Stimulated activated CD4-positive, alpha-beta T cell treated with anti-CD3 and anti-CD28 coated beads, Interleukin-15, amount 100 ng/mL, for 48 hours (primary cell): ENCODE measurements at places on chromosomes 12 and 14.

DNA sequence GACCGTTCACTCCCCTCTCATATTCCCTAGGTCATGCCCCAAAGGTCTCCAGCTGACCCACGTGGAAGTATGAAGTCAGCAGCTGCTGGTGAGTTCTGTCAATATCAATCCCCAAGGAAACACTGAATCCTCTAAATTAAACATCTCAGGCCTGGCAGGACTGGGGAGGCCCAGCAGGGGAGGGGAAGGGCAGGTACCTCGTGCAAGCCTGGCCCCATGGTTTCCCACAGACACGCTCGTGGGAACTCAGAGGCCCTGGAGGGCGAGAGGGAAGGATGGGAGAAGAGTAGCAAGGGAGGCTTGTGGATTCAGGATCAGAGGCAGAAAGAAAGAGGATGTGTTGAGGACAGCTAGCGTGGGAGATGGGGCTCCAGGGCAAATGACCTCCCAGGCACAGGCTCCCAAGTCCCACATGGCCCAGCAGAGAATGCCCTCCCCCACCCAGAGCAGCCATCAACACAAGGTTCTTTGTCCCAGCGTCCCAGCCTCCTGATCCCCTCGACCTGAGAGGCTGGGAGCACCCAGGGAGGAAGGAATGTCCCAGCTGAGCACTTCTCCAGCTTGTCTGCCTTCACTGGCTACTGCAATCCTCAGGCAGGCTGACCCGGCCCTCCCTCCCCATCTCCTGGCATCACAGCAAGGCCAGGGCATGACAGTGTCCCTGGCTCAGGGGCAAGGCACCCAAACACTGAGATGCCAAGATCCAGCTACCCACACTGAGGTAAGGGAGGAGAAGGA lies 20.1 kb upstream of the RPLP0 start:
- DNase-seq, result no peak

DNA sequence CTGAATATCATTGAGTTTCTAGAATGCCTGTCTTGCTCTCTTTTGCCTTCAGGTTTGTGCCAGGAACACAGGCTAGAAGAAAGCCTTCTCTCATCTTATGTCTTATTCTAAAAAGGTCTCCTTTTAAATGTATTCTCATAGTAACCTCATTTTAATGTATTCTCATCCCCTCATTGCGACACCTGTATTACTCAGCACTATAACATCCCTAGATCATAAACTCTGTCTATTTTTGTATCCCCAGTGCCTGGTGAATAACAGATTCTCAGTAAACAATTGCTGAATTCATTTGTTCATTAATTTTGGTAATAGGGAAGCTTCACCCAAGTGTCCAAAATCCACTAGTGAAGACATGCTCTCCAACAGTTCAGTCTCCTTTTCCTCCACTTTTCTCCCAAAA lies 8.8 kb upstream of the LRRK2 start:
- no peak for DNase-seq

GRCh38 chr12:91561958-91562325 lies 379.3 kb upstream of the DCN start:
- DNase-seq, result no peak

DNA sequence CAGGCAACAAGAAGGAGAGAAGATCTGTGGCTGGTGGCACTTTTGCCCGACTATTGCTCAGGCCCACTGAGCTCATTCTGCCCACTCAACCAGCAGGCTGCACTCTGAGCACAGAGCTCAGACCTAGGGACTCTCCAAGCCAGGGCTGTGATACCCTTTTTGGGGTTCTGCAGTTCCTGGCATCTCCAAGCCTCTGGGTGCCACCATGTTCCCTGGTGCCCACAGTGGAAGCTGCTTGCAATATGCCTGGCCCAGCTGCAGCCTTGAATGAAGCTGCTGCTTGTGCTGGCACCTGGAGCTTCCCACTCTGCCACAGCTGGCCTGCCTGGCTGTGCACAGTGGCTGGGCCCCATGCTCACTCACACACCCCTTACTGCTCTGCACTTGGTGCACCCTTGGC lies 236.1 kb downstream of the ADGRD1 start:
- DNase-seq, result no peak

DNA sequence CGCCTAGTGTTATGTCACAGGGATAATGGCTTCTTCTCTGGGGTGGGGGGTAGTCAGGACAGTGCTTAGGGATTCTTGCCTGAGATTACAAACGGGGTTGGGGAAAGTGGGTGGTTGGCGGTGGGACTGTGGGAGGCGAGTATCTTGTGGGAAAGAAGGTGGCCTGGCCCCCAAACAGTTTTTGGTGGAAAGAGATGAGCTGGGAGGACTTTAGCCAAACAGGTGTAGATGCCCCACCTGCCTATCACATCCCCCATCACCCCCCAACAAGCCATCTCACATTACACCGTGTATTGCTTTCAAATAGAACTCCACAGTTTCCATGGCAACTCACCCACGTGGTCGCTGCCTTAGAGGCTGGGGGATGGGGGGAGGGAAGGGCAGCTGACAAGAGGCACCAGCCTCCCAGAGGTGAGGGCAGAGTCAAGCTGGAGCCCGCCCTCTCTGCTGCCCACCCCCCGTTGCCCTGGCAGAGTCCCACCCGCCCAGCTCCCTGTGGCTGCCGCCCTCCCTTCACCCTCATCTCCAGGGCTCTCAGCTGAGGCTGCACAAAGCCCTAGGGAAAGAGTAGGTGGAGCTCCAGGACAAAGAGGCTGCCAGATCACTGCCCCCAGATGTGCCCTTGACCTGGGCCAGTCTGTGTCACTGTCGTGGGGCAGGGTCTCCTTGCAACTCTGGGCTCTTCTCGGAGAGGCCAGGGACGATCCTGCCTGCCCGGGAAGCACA lies 98.3 kb downstream of the LRRC74A start:
- DNase-seq, result no peak

DNA sequence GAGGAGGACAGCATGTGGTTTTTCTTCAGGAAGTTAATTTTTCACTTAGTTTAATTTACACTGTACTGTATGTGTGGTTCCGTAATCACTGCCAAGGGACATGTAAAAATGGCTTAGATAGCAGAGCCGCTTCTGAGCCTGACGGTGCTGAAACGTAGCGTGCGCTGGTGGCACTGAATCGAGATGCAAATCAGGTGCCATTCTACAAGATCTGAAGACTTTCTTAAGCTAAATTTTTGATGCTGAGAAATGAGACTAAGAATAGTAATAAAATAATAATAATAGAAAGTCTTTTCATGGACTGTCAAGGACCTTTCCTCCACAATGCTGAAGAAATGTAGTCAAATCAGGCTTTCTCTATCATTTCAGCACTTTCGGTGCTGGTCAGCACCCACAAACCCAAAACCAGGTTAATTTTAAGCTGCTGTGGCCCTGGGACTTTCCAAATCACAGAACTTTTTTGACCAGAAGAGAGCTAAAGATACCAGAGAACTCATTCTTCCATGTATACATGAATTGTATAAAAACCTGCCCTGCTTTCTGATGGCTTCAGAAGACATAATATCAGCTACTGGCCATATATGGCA lies 183.3 kb upstream of the LMO3 start:
- no peak for DNase-seq

GRCh38 chr12:119589097-119589496 lies 4.5 kb upstream of the TMEM233 start:
- no peak for DNase-seq

GRCh38 chr14:90053044-90053443 lies 8.8 kb upstream of the KCNK13 start:
- DNase-seq, result no peak

DNA sequence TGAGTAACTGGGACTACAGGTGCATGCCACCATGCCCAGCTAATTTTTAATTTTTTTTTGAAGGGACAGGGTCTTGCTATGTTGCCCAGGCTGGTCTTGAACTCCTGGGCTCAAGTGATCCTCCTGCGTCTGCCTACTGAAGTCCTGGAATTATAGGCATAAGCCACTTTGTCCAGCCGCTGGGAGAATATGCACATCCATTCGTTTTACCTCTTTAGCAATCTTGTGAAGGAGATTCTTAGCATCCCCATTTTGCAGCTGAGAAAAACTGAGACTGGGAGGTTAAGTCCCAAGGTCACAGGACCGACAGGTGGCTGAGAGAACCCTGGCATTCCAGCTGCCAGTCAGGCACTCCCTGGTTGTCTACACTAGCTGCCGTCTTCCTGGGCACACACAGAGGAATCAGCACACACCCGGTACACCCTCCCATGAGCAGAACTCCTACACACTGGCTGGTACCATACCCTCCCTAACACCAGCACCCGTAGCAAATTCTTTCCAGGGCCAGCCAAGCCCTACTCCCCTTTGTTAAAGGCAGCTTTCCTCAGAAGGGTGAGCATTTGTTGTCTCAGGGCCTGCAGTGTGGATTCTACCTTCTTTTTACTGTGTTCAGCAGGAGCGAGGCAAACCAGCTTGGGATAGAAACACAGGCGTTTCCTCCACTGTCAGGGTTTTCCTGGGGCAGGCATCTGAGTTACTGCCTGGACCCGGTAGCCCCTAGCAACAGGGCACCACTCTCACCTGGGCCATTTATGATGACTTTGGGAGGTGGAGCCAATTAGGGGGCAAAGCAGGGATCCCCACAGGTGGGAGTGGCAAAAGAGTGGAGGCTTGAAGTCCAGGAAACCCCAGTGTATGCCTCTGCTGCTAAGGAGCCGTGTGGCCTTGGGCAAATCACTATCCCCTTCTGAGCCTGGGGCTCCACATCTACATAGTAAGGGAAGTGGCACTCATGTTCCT lies 70.2 kb downstream of the IRF2BPL start:
- no peak for DNase-seq

- no peak for DNase-seq
Observed at GRCh38 chr14:33657476-33657875, 293.4 kb downstream of the EGLN3 start.

GRCh38 chr14:75369506-75369905 lies 58.3 kb upstream of the JDP2 start:
- no peak for DNase-seq

DNA sequence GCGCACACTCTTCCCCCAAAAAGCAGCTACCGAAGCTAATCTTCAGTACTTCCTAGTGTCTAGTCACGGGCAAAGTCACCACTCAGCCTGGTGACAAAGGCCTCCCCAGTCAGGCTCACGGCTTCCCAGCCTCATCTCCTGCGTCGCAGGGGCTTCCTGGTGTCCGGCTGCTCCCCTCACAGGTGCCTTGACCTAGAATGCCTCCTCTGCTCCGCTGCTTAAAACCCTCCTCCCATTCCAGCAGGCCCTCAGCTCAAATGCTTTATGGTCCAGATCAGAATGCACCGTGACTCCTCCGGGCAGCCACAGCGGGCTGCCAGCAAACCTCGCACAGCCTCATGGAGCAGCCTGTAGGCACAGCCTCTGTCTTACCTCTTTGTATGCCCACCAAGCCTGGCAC lies 53.1 kb downstream of the PRIMA1 start:
- DNase-seq, result no peak

DNA sequence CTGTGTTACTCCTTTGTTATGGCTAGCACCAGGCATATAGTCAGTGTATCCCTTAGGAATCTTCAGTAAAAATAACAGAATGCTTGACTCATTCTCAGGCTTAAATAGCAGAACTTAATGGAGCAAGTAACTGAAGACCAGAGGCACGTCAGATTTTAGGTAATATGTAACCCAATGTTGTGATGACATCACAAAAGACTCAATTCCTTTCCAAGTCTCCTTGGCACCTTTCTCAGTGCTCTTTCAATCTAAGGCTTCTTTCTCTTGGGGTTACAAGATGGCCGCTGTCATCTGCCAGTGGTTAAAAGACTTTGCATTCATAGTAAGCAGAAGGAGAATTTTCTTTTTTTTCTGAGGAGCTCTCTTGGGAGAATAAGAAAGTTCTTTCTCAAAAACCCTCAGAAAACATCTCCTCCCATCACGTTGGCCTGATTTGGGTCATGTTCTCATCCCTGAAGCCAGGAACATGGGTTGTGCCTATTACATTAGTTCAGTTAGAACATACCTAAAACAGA lies 33.4 kb upstream of the DCN start:
- no peak for DNase-seq

GRCh38 chr12:59517522-59517921 lies 78.3 kb upstream of the SLC16A7 start:
- no peak for DNase-seq

- no peak for DNase-seq
Observed at GRCh38 chr14:68141281-68142088, 321.9 kb downstream of the RAD51B start.

DNA sequence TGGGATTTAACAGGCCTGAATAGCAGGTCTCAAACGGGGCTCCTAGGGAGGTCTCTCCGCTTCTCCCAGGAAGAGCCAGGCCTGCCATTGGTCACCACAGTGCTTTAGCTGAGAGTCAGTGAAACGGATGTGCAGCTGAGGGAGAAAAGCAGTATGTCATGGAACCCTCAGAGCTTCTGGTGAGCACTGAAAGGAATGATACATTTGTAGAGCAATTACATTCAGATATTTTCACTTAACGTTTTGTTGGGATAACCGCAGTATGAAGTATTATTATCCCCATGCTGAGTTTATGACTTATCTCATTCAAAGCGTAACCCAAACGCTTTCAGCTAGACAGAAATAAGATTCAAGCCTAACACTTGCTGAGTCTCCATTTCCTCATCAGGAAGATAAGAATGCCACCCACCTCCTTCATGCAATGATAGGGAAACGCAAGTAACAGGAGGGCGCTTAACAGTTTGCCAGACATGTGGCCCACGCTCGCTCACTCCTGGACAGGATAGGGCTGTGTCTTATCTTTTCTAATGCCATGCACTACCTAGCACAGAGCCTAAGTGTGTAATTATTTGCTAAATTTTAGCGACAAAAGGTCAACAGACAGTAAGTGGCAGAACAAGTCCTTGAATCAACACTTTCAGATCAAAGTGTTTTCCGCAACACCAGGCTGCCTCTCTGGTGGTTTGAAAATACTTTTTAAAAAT lies 28.2 kb downstream of the DAD1 start:
- no peak for DNase-seq

GRCh38 chr14:81311141-81311540 lies 89.0 kb downstream of the STON2 start:
- no peak for DNase-seq
